ENCODE measurements at places on chromosomes 1 and 21.

GRCh38 chr21:28636752-28637691, 355.7 kb downstream of the LTN1 start:
- DNase-seq = no peak

- no peak for DNase-seq
These were observed 418.8 kb downstream of the PTPRU start for GRCh38 chr1:29655145-29655544.

GRCh38 chr21:44423312-44423821, 31.9 kb upstream of the LRRC3 start:
- peak; percentile 85 for DNase-seq

GRCh38 chr1:34869760-34870159, 10.2 kb upstream of the SMIM12 start:
- DNase-seq = no peak

DNA sequence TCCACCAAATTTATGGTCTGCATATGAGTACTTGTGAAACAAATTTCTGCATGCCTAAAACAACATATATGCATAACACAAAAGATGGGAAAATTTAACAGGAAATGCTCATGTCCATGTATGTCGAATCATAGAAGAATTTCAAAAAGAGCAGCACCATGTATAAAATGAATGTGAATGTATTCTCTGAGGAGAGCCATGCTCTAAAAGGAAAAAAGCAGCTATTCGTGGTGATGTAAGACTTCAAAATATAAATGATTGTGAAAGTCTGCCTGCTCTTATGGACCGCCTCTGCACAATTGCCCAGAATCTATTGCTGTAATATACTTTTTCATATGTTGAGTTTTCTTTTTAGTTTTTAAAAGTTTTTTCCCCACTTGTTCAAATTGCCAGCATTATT, 66.8 kb downstream of the EPB41 start:
- no peak for DNase-seq

DNA sequence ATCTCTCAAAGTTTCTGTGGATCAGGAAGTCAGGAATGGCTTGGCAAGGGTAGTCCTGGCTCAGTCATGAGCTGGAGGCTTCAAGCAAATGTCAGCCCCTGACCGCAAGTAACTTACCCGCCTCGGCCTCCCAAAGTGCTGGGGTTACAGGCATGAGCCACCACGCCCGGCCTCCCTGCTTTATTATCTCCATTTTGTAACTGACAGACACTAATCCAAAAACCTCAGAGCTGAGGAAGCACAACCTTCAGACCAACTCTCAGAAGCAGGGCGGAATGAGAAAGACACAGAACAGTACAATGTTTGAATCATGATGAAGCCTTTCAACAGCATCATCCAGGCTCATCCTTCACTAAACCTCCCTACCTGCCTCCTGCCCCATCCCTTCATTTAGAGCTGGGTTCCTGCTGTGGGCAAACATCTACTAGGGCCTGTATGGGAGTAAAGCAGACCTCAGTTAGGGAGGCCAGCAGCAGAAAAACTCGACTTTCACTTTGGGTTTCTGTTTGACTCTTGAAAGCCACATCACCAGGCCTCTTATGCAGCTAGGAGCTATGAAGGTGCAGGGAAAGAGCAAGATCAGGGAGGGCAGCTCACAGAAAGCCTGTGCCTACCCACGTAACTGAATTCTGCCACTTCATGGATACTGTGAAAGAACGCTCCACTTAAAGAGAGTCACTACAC, 84.4 kb upstream of the RAB4A start:
- DNase-seq = no peak

DNA sequence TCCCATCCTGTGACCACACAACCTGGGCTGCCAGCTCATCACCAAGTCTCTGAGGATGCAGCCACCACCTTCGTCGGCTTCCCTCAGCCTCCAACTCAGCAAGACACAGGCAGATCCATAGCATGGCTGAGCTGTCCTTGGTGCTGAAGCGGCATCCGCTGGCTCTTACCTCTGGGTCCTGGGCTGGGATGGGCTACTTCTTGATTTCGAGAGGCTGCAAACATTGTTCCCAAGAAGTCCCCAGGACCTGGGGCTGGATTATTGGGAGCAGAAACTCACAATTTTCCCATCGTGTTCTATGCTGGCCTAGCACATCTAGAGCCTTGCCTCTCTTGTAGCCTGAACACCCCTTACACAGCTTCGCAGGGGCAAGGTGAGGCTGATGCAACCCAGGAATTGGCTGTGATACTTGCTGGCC, 24.9 kb upstream of the C1QA start:
- peak; percentile 80 for DNase-seq

GRCh38 chr1:179202161-179202560, 27.3 kb downstream of the ABL2 start:
- no peak for DNase-seq

DNA sequence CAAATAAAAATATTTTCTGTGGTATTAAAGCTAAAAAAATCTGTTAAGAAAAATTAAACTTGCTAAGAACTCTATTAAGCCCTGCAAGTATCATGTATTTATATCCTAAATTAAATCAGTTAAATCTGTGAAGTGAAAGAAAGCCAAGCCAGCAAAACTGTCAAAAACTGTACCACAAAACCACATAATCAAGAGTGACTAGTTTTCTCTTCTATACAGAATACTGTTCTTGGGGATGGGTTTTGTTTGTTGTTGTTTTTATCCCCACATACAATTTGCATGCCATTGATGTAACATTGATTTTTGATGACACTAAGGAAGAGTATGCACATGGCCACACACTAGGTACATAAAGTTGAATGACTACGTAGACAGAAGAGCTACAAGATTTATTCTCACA, 20.4 kb downstream of the DPH5 start:
- DNase-seq = no peak

GRCh38 chr1:221608835-221609320, 133.0 kb downstream of the DUSP10 start:
- no peak for DNase-seq

- peak; percentile 80 for DNase-seq
These were observed 46.9 kb downstream of the DOP1B start for GRCh38 chr21:36203603-36203889.

GRCh38 chr21:17089091-17089491, 423.8 kb upstream of the CXADR start:
- no peak for DNase-seq

GRCh38 chr1:46098027-46098712, 34.3 kb downstream of the PIK3R3 start:
- no peak for DNase-seq

Measured in RPMI8226 (cell line).